H4 (cell line): ENCODE measurements at places on chromosomes 1 and 21.

DNA sequence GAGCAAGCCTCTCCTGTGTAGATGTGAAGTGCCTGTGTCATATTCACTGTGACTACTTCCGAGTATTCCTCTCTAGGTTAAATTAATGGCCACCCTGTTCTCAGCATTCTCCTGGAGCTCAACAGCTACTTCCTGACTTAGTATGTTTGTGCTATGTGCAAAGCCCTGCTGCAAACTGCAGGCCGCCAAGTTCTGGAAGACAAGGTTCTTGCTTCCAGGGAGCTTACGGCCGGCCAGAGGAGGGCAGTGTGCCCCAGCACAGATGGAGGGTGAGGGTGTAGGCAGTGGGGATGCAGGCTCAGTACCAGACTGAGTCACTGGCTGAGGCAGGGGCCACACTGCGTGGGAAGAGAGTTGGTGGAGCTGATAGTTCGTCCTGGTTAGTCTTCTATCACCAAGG is 43.2 kb downstream of the ELK4 start:
- peak; percentile 44 for DNase-seq

- DNase-seq, result no peak
These were observed 30.6 kb downstream of the KANK4 start for GRCh38 chr1:62288662-62289061.

DNA sequence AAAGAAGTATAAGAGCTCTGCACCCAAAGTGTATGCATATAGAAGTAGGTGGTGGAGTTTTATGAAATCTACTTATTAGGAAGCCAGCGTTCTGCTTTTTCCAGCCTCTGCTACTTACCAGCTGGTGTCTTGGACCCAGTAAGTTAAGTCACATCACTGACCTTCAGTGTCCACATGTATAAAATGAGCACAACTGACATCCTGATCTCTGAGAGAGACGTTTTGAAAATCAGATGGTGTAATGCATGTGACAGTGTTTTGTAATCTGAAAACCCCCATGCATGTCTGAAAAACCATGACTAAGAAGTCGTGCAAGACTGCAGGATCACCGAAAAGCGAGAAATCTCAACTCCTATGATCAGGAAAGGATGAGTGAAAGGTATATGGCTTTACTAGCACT is 2.0 kb downstream of the CR1 start:
- no peak for DNase-seq

DNA sequence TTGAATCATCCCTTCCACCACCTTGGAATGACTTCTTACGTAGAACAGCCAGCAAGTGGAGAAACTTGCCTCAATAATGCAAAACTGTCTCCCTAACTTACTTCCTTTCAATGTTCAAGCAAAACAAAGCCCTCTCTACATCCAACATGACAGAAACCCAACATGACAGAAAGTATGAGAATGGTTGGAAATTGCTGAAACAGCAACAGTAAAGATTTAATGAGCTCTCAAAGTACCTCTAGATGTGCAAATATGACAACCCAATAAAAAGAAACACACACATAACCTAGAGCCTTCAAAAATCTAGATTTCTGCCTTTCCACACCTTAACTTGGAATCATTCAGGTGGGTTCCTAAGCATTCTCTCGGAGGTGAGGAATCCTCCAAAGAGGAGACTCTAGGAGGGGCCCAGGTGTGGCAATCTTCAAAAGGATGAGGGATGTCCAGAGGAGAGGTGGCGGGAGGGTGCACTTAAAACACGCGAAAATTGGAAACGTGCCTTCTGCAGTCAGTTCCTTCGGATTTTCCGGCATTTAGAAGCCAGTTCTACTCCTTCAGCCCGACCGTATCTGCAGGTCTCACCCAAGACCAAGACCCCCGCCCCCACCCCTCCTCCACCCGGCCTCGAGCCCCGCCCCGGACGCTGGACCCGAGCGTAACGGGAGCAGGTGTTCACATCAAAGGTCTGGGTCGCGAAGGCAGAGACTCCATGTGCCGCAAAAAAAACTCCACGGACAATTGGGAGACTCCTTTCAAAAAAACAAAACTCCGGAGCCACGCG is 996 bp upstream of the MGST3 start:
- DNase-seq, result no peak

GRCh38 chr1:26536521-26536920 is 7.0 kb downstream of the RPS6KA1 start:
- no peak for DNase-seq

DNA sequence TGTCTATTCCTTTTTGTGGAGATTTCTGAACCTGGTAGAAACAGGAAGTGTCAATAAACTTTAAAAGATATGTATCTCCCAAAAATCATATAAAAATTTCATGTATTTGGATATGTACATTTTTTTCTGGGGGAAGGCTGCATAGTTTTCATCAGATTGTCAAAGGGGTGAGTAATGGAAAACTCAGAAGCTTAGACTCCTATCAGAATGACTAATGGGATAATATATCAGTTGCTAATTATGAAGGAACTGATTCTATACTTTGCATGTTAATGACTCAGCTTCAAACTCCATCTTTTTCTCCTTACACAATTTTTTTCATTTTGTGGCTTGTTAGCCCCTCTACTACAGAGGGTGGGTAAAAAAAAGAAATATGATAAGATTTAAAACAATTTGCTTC is 55.9 kb downstream of the GON4L start:
- DNase-seq, result no peak

- peak; percentile 8 for DNase-seq
These were observed 78.1 kb upstream of the ZNF644 start for GRCh38 chr1:91099746-91100621.

- DNase-seq, result no peak
These were observed 116.2 kb downstream of the NFIA start for GRCh38 chr1:61198554-61198953.

- DNase-seq, result no peak
These were observed at the start of gene LCE2A for GRCh38 chr1:152697701-152698600. TSS of gene LCE2A (plus strand) at chr1:152698345. CDS start at chr1:152698902, 557 bp downstream.

- DNase-seq, result peak; percentile 89
These were observed 9.3 kb downstream of the ATP1A2 start for GRCh38 chr1:160124705-160125478.

- no peak for DNase-seq
These were observed 40.5 kb downstream of the NEK2 start for GRCh38 chr1:211634931-211635330.

- DNase-seq, result no peak
These were observed 146.8 kb downstream of the COL11A1 start for GRCh38 chr1:102961549-102961948.

DNA sequence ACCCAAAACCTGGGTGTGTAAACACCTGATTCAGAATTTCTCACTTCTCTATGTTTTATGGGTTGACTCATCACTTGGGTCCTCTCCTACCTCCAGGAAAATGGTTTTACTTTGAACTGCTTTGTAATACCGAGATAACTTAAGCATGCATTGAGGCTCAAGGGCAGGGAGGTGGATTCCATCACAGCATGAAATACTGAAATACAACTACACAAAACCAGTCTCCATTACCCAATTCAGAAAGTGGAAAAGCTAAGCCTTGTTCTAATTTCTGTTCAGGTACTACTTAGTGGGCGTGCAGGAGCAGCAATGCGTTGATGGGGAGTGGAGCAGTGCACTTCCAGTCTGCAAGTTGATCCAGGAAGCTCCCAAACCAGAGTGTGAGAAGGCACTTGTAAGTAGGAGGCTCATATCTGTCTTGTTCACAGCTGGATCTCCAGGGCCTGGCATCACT is 6.1 kb upstream of the C4BPA start:
- DNase-seq, result no peak

DNA sequence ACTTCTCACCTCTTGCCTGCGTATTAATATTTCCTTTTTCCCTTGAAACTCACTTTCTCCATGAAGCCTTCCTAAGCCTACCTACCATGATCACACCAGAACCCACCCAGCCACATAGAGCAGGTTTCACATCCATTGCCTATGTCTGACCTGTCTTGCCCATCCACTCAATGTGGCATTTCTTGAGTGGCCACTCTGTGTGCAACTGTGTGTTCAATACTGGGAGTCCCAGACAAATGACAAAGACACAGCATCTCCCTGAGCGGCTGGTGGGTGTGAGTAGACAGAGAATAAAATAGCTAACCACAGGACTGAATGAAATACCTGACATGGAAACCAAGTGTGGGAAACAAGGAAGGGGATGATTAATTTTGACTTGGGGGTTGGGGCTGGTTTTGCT is 3.1 kb downstream of the PTGFRN start:
- DNase-seq, result no peak

GRCh38 chr1:112533029-112533428 is 24.3 kb downstream of the WNT2B start:
- DNase-seq, result no peak

DNA sequence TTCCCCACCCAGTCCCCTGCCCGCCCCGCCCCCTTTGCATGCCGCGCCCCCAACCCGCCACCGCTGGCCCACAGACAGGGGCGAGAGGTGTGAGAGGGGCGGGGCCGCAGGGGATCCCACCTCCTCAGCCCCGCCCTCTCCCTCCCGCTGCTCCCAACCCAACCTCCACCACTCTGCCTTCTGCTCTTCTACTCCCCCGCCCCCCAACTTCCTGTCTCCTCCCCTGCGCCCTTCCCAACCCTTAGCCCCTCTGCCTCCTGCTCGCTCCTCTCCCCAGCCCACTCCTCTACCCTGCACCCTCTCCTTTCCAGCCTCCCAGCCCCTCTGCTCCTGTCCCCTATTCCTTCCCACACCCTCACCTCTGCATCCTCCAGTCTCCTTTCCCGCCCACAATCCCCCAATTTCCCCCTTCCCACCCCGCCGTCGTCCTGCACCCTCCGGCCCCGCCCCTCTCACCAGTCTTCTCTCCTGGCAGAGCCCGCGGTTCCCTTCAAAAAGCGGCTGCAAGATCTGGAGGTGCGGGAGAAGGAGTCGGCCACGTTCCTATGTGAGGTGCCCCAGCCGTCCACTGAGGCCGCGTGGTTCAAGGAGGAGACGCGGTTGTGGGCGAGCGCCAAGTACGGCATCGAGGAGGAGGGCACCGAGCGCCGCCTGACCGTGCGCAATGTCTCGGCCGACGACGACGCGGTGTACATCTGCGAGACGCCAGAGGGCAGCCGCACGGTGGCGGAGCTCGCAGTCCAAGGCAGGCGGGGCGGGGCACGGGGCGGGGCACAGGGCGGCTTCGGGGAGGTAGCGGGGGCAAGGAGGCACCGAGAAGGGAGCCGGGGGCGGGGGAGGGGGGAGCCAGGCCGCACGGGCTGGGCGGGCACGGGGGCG is 5.4 kb downstream of the OBSCN start:
- peak; percentile 86 for DNase-seq

- no peak for DNase-seq
These were observed 43.0 kb downstream of the ATF3 start for GRCh38 chr1:212651521-212651920.

DNA sequence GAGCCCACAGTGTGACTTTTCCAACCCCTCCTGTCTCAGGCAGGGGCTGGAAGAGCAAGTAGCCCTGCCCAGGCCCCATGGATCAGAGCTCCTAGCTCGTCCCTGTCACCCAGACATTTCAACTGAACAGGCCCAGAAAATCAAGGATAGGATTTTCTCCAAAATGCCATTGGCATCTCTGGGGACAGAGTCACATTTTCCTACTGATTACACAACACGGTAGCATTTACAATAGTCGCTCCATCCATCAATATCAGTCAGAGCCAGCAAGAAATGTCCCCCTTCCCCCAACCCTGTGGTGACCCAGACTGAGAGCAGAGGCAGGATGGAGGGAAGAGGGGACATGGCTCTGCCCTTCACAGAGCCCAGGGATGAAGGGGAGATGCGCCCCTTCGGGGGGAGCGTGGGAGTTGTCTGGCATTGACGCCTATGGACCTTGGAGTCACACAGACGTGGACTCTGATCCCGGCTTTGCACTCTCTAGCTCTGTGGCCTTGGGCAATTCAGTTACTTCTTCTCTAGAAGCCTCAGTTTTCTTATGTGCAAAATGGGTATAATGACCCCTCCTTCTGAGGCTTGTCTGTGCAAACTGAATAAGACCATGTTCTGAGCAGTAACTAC is 275.6 kb downstream of the FOXD2 start:
- DNase-seq, result no peak

- DNase-seq, result no peak
These were observed 30.4 kb upstream of the ZFYVE9 start for GRCh38 chr1:52111492-52111891.

GRCh38 chr1:152165286-152166077 is 6.5 kb upstream of the RPTN start:
- no peak for DNase-seq

DNA sequence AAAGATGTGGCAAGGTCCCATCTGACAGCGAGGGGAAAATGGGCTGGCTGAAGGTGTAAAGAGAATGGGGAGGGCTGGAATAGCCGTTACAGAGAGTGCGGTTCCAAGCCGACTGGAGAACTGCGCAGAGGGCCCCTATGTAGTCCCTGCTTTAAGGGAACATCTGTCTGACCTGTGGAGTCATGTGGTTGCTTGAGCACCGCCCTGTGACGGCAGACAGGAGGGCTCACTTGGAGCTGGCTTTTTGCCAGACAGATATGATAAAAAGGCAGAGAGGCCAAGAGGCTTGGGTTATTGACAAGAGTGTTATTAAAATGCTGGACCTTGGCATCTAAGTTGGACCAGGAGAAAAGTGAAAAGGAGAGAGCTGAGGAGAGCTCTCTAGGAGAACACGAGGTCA is 5.9 kb upstream of the PTPRF start:
- no peak for DNase-seq

DNA sequence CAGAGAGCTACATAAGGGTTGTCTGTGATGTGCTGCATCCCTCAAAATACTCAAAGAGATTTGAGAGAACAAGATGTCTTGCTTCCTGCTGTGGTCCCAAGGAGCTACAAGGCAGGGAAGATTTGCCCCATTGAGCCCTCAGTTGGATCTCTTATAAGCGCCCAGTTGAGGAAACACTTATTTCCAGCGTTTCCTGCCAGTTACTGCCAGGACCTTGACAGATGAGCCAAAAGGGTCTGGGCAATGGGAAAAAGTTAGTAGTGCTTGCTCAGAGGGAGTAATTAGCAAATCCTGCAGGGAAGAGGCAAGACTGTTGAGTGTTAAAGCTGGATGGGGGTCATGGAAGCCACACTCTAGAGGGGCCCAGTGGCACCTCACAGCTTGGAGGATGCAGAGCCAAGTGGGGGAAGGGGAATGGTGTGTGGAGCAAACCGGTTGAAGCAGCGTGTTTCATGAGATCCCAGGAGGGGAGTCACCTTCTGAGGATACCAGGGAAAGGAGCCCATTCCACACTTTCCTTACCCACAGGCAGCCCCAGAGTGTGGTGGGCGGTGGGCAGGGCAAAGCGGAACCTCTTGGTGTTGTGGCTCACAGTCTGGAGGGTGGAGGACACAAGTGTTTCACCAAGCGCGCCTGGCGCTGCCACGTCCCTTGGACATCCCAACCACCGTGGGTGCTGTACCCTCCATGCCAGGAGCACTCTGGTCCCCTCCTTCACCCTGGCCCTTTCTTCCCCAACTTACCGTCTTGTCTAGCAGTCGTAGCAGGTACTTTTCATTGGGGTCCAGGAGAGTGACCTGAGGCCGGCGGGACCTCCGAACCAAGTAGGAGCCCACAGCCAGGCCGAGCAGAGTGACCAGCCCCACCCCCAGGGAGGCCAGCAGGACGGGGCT is 805 bp downstream of the CYB5R1 start:
- DNase-seq, result no peak

- no peak for DNase-seq
These were observed 136.4 kb downstream of the AKT3 start for GRCh38 chr1:243713470-243714186.

GRCh38 chr1:156643049-156643777 is 1.3 kb downstream of the BCAN start:
- no peak for DNase-seq
